ENCODE measurements at places on chromosomes 1 and 21. TPM values are rescaled to one million over a fixed set of nuclear protein-coding genes. Genes with fewer than 3 reads are reported as not detected.

DNA sequence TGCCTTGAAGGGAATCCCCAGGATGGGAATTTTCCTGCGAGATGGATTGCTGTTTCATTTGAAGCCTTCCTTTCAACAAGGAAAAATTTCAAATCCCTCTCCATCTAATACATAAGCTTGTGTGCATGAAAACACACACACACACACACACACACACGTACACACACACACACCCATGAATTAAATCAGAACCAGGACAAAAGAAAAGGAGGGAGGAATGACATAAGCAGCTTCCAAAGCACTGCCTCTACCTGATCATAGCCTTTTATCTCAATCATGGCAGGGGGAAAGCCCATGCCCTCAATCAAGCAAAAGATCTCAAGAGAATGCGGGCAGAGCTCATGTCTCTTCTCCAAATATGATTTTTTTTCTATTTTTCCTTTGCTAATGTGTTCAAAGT is 139.7 kb downstream of the SLC44A5 start:
- DNase-seq, result no peak

GRCh38 chr1:236602171-236602570 is 2.1 kb downstream of the HEATR1 start:
- no peak for DNase-seq

DNA sequence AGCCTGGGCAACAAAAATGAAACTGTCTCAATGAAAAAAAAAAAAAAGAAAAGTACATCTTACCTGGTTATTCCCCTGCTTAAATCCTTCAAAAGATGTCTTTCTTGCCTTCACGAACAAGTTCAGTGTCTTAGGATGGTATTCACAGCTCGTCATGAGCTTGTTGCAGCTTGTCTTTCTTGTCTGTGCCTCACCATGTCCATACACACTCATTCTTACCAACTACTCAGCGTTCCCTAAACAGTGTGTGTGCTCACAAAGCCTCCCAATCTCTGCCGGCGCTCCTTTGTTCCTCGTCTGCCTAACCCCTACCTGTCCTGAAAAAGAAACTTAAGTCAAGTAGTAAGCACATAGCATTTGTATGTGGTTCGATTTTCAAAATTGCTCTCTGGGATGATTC is 31.1 kb downstream of the UBE4B start:
- DNase-seq, result no peak

- DNase-seq, result no peak
Measured at GRCh38 chr1:94298861-94299260, 61.5 kb upstream of the ARHGAP29 start.

GRCh38 chr1:65440322-65440900 is 19.9 kb downstream of the LEPR start:
- DNase-seq, result no peak

DNA sequence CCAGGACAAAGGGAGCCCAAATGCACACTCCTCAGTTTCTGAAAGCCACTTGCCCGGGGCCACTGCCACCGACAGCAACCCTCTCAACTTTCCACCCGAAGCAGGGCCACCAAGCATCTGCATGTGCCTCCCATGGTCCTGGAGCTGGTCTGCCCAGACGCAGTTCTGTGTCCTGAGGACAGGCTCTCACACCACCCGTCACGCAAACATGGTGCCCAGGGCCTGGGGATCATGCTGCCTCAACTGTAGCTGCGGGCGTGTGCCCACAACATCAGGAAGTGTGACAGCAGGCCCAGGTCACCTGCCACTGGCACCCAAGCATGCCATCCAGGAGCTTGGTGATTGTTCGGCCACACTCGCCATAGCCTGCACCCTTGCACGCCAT is 14.4 kb downstream of the GBP1 start:
- DNase-seq, result no peak

DNA sequence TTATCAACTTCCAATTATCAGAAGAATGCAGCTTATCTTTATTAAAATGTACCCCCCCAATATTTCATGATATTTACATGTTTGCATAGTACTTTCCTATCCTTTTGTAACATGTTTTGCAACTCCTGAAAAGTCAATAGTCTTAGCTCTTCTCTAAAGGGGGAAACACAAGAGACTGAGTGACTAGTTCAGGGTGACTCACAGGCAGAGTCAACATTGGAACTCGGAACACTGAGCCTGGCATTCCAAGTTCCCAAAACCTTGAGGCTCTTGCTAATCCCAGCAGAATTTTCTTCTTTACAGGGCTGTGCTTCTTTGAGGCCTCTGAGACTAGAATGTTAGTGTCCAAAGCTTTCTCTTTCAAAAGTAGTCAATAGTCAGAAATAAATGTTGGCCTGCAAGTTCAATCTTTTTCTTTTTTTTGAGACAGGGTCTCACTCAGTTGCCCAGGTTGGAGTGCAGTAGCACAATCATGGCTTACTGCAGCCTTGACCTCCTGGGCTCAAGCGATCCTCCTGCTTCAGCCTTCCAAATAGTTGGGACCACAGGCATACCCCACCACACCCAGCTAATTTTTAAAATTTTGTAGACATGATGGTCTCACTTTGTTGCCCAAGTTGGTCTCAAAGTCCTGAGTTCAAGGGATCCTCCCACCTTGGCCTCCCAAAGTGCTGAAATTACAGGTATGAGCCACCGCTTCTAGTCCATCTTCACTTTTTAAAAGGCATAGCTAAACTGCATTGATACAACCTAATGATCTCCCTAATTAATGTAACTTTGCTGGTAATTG is 37.5 kb downstream of the ZNF281 start:
- peak; percentile 67 for DNase-seq

GRCh38 chr1:230170153-230170547 is 103.1 kb downstream of the GALNT2 start:
- no peak for DNase-seq

- DNase-seq, result no peak
Measured at GRCh38 chr1:173553312-173553711, 49.6 kb downstream of the SLC9C2 start.

GRCh38 chr1:207128336-207128921 is 24.4 kb downstream of the C4BPA start:
- DNase-seq, result no peak

GRCh38 chr1:94486990-94487389 is 54.6 kb downstream of the F3 start:
- DNase-seq, result no peak

DNA sequence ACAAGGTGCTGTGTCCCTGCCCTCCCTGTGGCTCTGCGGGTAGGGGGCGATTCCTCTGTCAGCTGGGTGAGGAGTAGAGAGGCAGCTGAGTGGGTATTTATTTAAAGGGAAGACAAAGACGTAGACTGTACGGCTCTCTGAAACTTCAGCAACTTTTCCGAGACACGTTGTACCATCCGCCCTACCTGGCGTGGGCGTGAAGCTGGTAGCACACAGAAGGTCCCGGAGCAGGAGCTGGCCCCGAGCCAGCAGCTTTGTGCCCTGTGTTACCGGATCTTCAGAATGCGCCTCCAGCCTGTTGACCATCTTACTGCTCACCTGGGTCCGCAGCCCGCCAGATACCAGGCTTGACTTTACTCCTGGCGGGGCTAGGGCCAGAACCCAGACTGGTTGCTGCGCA is 34.9 kb downstream of the PRKCZ start:
- DNase-seq, result peak; percentile 76

DNA sequence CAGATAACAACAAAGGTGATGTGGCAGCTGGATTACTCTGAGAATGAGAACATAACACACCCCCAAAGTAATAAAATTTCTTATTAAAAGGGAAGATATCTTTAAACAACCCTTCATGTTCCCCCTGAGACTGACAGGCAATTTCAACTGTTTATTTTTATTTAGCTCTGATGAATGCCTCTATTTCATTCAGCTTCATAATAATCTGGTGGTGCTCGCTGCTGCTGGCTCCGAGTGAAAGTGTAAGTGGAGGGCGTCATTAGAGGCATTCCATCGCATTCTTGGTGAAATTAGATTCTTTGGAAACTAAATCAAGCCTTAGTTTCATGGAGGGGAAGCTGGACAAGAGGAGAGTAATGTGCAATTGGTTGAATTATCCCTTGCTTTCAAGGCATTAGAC is 128.9 kb downstream of the GRIK1 start:
- no peak for DNase-seq

GRCh38 chr1:55990007-55990406 is 589.4 kb downstream of the PLPP3 start:
- DNase-seq, result no peak

GRCh38 chr1:108628665-108629064 is 32.2 kb downstream of the HENMT1 start:
- no peak for DNase-seq

- DNase-seq, result no peak
Measured at GRCh38 chr1:118039170-118039569, 109.6 kb downstream of the WDR3 start.

- DNase-seq, result no peak
Measured at GRCh38 chr1:8031176-8031785, 5.2 kb upstream of the ERRFI1 start.

- DNase-seq, result no peak
Measured at GRCh38 chr1:89735479-89735878, 85.4 kb upstream of the LRRC8D start.

Gene LTN1
- total RNA-seq, result 33.5 TPM

Gene S100A14
- total RNA-seq, result 125 TPM

Gene ASTN1
- not detected for total RNA-seq

Gene CD53
- total RNA-seq, result 80.7 TPM

Gene NOS1AP
- total RNA-seq, result 5.7 TPM

Gene SLC35F3
- 0.39 TPM for total RNA-seq

Gene PPFIA4
- 0.89 TPM for total RNA-seq

Gene IGSF21
- total RNA-seq, result 1.3 TPM

Gene OR2T11
- not detected for total RNA-seq

Measured in upper lobe of left lung (tissue), 6 donors.